ENCODE measurements at places on chromosomes 6 and 20.
A peak's percentile ranks its signal among the peaks of the same experiment; 100 is the strongest.

- DNase-seq = no peak
Measured at GRCh38 chr6:108737594-108738546, 110.4 kb upstream of the ARMC2 start.

DNA sequence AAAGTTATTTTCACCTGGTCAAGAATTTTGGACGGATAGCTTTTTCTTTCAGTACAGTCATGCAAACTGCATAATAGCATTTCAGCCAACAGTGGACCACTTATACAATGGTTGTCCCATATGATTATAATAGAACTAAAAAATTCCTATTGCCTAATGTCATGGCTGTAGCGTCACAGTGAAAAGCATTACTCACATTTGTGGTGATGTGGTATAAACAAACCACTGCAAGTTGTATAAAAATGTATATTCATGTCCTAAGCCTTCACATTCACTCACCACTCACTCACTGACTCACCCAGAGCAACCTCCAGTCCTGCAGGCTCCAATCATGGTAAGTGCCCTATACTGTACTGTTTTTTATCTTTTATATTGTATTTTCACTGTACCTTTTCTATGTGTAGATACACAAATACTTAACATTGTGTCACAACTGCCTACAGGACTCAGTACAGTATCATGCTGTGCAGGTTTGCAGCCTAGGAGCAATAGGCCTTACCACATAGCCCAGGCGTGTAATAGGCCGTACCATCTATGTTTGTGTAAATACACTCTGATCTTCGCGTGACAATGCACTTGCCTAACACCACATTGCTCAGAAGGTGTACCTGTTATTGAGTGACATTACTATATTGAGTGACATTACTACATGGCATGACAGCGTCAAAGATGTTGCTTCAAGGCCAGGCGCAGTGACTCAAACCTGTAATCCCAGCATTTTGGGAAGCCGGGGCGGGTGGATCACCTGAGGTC lies 17.9 kb downstream of the ABHD12 start:
- DNase-seq = no peak

DNA sequence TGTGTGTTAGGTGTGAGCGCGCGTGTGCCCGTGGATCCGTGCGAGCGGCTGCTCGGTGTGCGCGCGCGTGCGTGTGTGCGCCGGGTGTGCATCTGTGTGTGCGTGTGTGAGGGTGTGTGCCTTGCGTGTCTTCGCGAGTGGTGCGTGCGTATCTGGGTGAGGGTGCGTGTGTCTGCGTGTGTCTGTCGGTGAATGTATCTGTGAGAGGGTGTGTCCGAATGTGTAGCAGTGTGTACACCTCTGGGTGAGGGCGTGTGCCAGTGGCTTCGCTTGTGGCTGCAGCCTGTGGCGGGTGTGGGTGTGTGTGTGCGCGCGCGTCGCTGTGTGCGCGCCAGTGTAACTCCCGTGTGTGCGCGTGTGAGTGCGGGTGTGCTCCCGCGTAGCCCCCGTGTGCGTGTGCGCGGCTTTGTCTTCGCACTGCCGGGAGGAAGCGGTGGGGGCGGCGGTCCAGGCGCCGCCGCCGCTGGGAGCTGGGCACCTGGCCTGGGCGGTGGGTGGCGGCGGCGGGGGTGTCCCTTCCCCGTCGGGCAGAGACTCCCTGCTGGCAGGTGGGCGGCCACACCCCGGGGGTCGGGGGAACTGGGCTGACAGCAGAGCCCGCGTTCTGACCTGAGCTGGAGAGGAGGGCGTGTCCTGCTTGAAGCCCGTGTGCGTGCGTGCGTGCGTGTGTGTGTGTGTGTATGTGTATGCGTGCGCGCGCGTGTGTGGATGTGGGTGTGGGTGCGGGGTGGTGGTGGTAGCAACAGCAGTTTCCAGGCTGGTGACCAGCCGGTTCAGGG lies 61.3 kb upstream of the EPB41L1 start:
- DNase-seq = no peak

DNA sequence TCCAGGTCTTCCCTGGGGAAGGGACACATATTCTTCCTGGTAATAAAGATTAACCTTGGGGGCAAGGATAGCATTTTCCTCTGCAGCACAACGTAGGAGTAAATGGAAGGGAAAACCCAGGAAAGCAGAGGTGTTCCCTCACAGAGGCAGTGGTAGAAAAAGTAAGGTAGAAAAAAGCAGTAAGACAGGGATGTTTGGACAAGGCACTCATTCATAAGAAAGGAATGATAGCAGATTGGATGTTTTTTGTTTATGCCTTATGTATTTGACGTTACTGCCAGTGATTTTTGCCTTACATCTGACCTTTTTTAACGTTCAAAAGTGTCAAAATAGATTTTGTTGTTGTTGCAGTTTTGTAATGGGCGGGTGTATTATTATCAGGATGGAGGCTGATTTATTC lies 395.0 kb downstream of the CDKAL1 start:
- no peak for DNase-seq

- peak; percentile 27 for DNase-seq
Measured at GRCh38 chr20:62786157-62786556, 10.1 kb upstream of the MRGBP start.

- no peak for DNase-seq
Measured at GRCh38 chr6:131336596-131336995, 201.3 kb downstream of the AKAP7 start.

DNA sequence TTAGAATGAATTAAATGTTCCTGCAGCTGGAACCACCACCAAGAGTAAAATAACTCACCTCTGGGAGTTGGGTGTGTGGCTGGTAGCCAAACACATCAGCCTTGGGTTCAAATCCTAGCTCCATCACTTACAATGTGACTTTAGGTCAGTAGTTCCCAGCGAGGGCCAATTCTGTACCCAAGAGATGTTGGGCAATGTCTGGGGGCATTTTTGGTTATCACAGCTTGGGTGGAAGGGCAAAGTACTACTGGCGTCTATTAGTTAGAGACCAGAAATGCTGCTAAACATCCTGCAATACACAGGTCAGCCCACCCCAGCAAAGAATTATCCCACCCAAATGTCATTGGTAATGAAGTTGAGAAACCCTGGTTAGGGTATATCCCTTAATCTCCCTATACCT lies 48.8 kb downstream of the SLC13A3 start:
- DNase-seq = no peak

DNA sequence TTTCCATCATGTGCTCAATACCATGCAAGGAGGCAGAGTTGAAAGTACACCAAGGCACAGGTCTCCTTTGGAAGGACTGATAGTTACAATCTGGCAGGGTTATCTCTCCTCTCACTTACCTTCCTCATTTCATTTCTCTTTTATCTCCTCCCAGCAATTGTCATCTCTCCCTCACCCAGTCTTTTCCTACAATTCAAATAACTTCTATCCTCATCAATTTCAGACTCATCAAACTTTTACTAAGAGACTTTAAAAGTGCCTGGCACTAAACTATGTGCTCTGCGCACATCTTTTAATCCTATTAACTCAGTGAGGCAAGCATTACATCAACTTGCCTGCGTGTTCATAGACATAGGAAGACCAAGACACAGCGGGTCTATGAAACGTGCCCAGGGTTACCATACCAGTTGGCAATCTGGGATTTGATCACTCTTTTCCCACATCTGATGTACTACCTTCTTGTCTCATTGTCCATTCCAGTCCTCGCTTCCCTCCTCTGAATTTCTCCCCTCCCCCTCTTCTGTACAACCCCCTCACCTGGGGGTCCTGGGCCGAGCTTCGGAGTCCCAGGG lies 1.2 kb downstream of the VARS1 start:
- no peak for DNase-seq

DNA sequence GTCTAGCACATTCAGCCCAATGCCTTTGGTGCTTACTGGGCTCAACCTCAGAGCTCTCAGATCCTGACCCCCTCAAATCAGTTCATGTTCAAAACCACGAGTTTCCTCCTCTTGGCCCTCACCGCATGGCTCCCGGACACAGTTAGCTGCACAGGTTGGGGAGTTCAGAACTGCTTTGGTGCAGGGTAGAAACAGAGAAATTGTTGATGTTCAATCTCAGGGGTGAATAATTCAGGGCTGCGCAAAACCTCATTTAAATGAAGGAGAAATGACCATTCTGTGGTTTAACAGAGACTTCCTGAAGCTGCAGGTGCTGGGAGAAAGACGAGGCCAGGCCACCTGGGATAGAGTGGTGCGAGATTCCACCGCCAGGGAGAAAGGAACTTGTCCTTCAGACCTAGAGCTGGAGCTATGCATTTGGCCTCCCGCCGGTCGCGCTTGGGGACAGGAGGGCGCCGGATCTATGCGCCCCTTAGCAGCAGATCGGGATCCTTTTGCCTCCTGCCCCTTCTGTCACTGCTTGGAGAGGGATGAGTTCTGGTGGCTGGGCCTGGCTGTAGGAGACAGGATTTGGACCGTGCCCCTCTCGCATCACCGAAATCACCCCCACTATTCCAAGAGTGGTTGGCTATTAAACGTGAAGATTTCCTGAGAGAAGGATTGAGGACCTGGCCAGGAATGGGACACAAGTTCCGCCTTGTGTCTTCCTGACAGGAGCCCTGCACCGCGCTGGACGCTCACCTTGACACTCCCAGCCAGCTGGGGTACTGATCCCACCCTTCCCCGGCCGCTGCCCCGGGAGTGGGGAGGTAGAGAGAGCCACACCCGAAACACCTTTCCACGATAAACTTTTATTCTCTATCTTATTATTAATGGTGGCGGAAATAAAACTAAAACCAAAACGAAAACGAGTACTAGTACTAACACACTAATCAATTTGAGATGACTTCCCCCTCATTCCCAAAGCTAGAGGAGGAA lies 767 bp upstream of the PAX1 start:
- DNase-seq = no peak

Measured in NCI-H524 (cell line).